Epithelial cell of proximal tubule (primary cell): ENCODE measurements at places on chromosomes 4 and X. TPM values are rescaled to one million over a fixed set of nuclear protein-coding genes. Genes with fewer than 3 reads are reported as not detected.

Gene FAAH2
- 1.2 and 6.7 TPM in 2 replicates for total RNA-seq

Gene SPANXN4
- total RNA-seq = not detected in 2 replicates

Gene IL13RA2
- 0.22 and 2.3 TPM in 2 replicates for total RNA-seq

DNA sequence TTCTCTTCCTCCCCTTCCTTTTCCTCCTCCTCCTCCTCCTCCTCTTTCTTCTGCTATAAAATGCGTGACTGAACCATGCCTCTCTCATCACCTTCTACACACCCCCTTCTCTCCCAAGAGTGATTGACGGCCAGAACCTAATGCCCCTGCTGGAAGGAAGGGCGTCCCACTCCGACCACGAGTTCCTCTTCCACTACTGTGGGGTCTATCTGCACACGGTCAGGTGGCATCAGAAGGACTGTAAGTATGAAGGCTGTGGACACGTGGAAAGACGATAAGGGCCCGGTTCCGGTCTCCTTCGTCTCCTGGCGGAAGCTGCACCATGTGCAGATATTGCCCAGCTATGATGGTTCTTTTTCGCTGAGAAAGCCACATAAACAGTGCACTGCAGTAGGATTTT is 12.1 kb upstream of the ARSF start:
- DNase-seq = no peak

DNA sequence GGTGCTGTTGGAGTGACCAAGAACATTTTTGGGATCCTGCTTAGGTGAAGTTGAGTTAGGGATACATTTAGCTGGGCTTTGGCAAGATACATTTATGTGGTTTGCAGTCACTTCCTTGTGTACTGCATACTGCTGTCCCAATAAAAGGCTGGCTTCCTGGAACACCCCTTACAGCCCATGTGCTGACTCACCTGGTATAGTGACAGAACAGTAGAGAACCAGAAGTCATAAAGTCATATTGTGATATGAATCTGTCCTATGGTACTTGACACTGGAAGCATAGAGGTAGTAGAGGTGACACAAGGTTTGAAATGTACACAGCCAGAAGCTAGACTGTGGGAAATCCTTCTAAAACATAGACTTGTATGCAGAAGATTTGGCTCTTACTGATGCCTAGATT is 55.3 kb upstream of the SLC25A43 start:
- no peak for DNase-seq
